ENCODE measurements at places on chromosomes 16 and 17. TPM values are rescaled to one million over a fixed set of nuclear protein-coding genes. Genes with fewer than 3 reads are reported as not detected.

DNA sequence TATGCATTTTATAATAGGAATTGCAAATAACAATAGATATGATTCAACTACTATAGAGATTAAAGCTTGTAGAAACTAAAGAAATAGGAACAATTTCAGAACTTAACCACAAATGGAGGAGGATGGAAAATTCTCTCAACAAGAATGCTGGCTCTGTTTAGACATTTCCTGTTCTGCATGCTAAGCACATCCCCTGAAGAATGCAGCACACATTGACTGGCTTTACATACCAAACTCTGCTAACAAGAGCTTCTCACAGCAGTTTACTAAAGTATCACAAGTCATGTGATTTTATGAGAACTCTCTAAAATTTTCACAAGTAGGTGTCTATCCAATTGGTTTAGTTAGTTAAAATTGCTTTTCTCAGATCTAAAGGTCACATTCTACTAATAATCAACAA is 85.2 kb downstream of the SPAG9 start:
- H3K4me1 ChIP-seq: peaks cover 7% of the 10 kb centered on the region
- H3K27me3 ChIP-seq: no peaks in the 10 kb centered on the region
- peak; percentile 29 for DNase-seq
- H3K4me3 ChIP-seq: no peak overlapping the region

GRCh38 chr17:17134051-17134956 is 71.8 kb downstream of the PLD6 start:
- H3K4me3 ChIP-seq: no peak overlapping the region
- H3K36me3 ChIP-seq: peaks cover 68% of the 10 kb centered on the region
- no peak overlapping the region for H3K27ac ChIP-seq
- DNase-seq: no peak
- no peaks in the 10 kb centered on the region for H3K27me3 ChIP-seq

DNA sequence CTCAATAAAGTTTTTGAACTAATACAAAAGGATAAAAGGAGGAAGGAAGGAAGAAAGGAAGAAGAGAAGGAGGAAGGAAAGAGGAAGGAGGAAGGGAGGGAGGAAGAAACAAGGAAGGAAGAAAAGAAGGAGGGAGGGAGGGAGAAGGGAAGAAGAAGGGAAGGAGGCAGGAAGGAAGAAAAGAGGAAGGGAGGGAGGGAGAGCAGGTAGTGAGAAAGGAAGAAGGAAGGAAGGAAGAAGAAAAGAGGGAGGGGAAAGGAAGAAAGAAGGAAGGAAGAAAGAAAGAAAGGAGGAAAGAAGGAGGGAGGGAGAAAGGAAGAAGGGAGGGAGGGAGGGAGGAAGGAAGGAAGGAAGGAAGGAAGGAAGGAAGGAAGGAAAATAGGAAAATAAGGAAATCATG is 263.8 kb upstream of the C16orf82 start:
- H3K4me3 ChIP-seq: no peak overlapping the region
- no peaks in the 10 kb centered on the region for H3K27me3 ChIP-seq
- no peak for DNase-seq
- H3K27ac ChIP-seq: no peak overlapping the region

DNA sequence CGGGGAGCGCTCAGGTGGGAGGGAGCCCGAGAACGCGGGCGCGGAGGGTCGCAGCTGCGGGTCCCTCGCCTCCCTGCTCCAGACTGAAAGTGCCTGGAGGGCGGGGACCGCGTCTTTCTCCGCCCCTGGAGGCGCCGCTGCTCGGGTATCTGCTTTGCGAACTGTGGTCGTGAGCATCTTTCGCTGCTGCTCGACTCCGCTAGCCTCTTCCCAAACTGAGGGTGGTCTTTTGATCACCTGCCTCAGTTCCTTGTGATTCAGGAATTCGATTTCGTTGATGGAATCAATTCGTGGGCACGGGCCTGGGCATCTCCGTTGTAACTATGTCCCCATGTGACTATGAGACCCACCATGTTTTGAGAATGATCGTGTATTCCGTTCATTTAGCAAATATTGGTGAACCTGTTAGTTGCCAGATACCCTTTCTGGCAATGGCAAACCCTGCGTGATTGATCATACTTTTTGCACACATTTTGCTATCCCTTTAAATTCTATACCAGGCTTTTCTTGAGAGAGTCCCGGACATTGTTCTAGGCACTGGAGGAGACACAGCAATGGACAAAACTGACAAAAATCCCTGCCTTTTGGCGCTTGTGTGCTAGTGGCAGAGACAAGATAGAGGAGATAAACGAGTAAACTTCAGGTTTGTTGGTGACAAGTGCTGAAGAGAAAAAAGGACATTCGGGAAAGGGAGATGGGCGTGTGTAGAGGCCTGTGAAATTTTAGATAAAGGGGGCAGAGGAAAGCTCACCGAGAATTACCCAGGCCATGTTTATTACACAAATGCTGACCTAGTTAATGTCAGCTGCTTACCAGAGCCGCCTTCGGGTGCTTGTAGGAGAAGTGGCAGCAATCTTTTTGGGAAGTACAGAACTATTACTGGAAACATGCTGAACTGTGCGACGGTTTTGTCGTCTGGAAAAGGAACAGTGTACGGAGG is 948 bp downstream of the UTP18 start:
- H3K4me3 ChIP-seq: peak overlapping the region; percentile 66
- peaks cover 6% of the 10 kb centered on the region for H3K4me1 ChIP-seq
- DNase-seq: peak; percentile 65

GRCh38 chr16:77386831-77387814 is 47.7 kb downstream of the ADAMTS18 start:
- H3K4me3 ChIP-seq: no peak overlapping the region
- H3K27me3 ChIP-seq: no peaks in the 10 kb centered on the region
- DNase-seq: peak; percentile 89

DNA sequence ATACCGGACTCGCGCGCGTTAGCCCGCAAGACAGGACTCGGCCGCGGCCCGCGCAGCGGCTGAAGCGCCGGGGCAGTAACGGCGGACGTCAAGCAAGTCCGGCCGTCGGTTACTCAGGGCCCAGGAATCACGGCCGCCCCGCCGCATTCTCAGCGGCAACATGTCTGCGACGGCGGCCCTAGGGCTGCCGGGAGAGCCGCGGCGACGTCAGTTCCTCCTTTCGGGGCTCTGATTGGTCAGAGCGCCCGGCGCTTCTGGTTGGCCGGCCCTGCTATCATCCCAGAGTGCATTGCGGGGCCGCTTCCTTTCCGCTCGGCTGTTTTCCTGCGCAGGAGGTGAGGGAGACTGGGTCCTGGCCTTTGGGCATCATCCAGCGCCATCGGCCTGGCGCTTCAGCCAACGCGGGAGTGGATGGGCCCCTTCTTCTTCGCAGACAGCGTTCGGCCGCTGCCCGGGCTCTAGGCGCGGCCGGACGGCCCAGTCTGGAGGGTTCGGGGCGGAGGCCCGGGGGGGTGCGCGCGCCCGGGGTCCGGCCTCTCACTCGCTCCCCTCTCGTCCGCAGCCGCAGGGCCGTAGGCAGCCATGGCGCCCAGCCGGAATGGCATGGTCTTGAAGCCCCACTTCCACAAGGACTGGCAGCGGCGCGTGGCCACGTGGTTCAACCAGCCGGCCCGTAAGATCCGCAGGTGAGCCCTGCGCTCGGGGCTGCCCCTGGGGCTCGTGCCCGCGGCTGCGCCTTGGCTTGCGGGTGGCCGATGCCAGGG is at the start of gene RPL13:
Gene RPL13 (plus strand): TSS at position 305 of the 764 bp plus-strand sequence. CDS start 278 bp downstream, at position 583.
- peak; percentile 96 for DNase-seq
- no peaks in the 10 kb centered on the region for H3K27me3 ChIP-seq
- H3K27ac ChIP-seq: peak within 1 kb of the TSS; percentile 99
- peak within 1 kb of the TSS; percentile 96 for H3K4me3 ChIP-seq

DNA sequence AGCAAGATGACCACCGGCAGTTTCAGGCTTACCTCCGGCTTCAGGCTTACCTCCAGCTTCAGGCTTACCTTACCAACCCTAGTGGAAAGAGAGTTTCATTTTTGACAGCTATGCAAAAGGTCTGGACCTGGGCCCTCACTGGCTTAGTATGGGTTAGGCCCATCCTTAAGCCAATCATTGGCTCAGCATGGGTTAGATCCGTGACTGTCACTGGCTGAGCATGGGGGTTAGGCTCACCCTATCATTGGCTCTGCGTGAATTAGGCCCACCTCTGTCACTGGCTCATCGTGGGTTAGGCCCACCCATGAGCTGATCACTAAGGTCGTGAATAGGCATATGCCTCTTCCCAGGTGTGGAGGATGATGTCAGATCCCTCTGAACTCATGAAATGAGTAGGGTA is 8.1 kb downstream of the NDE1 start:
- H3K36me3 ChIP-seq: peaks cover 4% of the 10 kb centered on the region
- no peak overlapping the region for H3K4me3 ChIP-seq
- H3K27me3 ChIP-seq: no peaks in the 10 kb centered on the region
- no peak overlapping the region for H3K27ac ChIP-seq
- peaks cover 11% of the 10 kb centered on the region for H3K4me1 ChIP-seq

- peaks cover 3% of the 10 kb centered on the region for H3K4me1 ChIP-seq
- DNase-seq: no peak
- no peak overlapping the region for H3K27ac ChIP-seq
- H3K27me3 ChIP-seq: no peaks in the 10 kb centered on the region
Observed at GRCh38 chr17:61474934-61475333, 22.7 kb downstream of the TBX4 start.

GRCh38 chr16:59053911-59054310 is 319.8 kb upstream of the GOT2 start:
- no peak for DNase-seq
- H3K36me3 ChIP-seq: no peaks in the 10 kb centered on the region
- no peak overlapping the region for H3K4me3 ChIP-seq
- H3K27ac ChIP-seq: no peak overlapping the region

- H3K27me3 ChIP-seq: no peaks in the 10 kb centered on the region
- no peak overlapping the region for H3K27ac ChIP-seq
- no peak for DNase-seq
- no peaks in the 10 kb centered on the region for H3K4me1 ChIP-seq
Observed at GRCh38 chr17:61766520-61766919, 96.8 kb downstream of the BRIP1 start.

DNA sequence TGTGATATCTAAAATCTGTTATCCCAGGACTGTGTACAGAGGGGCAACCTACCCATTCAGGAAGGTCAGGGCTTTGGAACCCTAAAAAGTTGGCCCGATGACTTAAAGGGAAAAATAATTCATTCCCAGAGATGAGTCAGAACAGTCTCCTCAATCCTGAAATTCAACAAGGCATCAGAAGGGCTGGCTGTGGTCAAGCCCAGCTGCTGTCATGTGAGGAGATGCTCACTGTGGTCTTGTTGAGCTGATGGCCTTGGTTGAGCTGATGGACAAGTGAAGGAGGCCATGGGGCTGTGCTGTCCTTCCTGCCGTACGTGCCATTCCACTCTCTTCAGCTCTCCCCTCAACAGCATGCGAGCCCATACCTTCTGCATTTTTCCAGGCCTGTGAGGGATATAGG is 20.9 kb upstream of the DRG2 start:
- no peaks in the 10 kb centered on the region for H3K4me1 ChIP-seq
- H3K27ac ChIP-seq: no peak overlapping the region
- H3K27me3 ChIP-seq: no peaks in the 10 kb centered on the region
- H3K4me3 ChIP-seq: no peak overlapping the region
- peaks cover 23% of the 10 kb centered on the region for H3K36me3 ChIP-seq

ADGRG3 gene
- total RNA-seq: 14.8 TPM

Measured in lung (tissue), 17 donors.